ENCODE measurements at places on chromosomes 4 and X. TPM values are rescaled to one million over a fixed set of nuclear protein-coding genes. Genes with fewer than 3 reads are reported as not detected.
A peak's percentile ranks its signal among the peaks of the same experiment; 100 is the strongest.

The SLC35A2 gene
- total RNA-seq = 5.6 TPM

DNA sequence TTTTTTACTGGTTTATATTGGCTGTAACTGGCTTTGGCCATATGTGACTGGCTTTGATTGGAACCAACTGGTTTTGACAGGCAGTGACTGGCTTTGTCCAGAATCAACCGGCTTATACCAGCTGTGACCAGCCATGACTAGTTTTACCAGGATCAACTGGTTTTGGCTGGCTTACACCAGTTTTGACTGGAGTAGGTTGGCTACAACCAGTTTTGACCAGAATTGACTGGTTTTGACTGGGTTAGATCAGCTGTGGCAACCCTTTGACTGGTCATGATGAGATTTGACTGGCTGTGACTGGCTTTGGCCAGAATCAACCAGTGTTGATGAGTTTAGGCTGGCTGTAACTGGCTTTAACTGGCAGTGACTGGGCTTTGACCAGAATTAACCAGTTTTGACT is 169.2 kb upstream of the AMOT start:
- DNase-seq = no peak

DNA sequence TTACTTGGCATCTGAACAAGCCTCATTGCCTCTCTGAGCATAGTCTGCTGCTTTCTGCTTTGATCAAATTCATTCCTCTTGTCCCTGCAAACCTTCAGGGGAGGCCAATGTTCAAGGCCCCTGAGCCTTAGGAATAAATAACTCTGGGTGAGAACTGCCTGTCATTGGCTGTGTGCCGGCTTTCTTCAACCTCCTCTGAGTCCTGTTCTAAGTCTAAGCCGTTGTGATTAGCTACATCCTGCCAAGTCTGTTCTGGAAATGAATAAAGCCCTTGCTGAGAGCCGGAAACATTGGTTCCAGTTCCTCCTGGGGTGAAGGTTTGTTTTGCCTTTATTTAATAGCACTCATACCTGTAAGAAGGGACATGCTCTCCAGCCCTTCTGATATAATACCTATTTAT is 13.8 kb downstream of the RNF4 start:
- peak; percentile 79 for DNase-seq

- no peak for DNase-seq
These were observed 178.2 kb downstream of the HS3ST1 start for GRCh38 chr4:11250510-11250909.

DNA sequence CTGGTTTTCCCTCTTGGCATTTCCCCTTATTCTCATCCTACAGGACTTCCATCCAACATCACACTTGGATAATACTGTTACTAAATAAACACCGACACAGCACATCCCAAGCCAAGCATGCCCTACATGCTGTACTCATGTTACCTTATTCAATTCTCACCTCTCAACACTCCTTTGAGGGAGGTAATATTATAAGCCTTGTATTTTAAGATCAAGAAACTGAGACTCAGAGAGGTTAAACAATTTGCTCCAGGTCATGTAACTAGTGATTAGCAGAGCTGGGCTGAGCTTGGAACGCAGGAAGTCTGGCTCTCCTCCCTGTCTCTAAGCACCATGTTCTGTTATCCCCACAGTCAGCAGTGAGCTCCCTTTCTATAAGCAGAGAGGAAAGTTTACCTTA is 333.6 kb upstream of the IGFBP7 start:
- DNase-seq = no peak

DNA sequence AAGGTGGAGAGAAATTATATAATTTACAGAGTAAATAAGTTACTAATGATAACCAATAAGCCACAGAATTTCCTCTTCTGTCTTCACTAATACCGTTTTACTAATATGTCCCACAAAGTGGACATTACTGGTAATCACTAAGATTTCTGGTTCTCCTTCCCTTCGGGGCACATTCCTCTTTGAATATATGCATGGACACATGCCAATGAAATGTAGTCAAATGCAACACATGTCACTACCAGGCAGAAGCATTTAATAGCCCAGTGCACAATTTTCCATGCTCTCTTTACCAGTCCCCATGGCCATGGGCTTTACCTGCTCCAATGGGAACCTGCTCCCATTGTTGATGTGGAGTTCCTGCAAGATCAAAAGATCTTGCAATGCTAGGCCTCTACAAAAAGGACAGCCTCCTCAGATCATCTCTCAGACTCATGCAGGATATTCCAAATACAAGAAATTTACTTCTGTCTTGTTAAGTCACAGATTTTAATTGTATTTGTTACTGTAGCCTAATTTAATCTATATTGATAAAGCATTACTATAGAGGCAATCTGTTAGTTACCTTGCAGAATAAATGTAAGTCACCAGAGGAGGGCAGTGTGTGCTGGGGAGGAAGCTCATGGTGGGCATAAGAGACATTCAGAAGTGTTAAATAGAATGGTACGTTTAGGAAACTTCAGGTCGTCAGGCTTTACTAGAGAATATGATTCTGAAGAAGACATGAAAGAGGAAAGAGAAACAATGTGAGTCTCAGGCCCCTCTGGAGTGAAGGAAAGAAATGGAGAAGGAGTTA is 37.1 kb upstream of the INPP4B start:
- peak; percentile 2 for DNase-seq

DNA sequence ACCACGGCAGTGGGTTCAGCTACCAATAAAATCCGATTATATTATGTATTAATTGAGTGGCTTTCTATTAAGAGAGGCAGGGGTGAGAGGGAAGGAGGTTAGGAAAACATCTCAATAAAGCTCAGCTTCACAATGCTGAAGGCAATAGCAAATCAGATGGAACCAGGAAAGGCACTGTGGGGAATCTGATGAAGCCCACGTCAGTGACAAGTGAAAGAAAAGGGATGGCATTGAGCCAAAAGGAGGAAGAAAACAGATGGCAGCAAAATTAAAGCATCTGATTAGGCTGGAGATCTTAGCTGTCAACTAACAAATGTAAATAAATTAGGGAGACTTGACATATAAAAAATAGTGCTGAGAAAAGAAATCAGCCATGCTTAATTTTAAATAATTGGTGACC is 180.9 kb downstream of the RASL11B start:
- DNase-seq = no peak

GRCh38 chrX:42857766-42858165 is 79.8 kb upstream of the PPP1R2C start:
- no peak for DNase-seq

DNA sequence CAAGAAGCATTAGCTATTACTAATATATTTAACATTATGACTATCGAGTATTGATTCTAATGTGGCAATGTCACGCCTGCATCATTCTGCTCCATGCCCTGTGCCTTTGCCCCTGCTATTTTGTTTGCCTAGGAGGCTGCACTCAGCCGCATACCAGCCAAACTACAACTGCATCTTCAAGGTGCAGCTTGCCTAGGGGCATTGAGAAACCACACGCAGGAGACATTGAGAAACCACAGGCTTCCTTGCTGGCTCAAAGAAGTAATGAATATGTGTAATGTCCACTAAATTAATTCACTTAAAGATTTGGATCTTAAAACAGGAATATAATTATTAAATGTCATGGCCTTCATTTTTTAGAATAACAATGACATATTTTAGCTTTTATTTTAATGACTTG is 683.6 kb upstream of the TENM3 start:
- DNase-seq = no peak

The DDX53 gene
- total RNA-seq = not detected

DNA sequence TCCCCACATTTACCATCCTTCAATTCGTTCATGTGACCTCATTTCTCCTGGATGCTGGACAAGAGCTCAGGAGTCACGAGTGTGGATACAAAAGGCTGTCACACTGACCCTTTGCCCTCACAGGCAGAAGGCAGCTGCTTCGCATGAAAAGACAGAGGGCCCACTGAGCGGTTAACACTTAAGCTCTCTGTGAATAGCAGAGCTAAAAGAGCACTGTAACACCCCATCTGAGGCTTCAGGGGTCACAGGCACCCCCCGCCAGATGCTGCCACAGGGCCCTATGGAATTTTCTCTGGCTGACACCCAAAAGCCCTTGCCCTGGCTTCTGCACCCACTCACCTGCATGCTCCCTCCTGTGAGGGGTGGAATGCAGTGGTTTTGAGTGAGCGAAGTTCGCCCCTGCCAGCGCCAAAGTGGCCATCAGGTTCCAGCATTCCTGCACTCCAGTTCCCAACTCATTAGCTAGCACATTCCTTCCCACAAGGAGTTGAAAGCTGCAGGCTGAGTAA is 360.9 kb downstream of the PPP3CA start:
- no peak for DNase-seq

- no peak for DNase-seq
These were observed 96.1 kb upstream of the FAM9B start for GRCh38 chrX:9130031-9130430.

GRCh38 chr4:105605493-105605892 is 53.1 kb downstream of the ARHGEF38 start:
- DNase-seq = peak; percentile 48

GRCh38 chrX:35622601-35623000 is 175.5 kb upstream of the MAGEB16 start:
- no peak for DNase-seq

The PROM1 gene
- under 0.01 TPM for total RNA-seq

DNA sequence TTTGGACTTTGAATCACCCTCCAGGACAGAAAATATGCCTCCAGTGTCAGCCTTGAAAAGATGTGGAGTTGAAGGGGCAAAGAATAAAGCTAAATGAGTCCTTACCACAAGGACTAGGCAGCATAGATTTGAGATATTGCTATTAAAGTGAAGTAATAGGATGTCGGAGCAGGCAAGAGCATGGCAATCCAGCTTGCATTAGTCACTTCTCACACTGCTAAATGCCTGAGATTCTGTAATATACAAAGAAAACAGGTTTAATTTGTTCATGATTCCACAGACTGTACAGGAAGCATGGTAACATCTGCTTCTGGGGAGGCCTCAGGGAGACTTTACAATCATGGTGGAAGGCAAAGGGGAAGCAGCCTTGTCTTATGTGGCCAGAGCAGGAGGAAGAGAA is 109.8 kb upstream of the PCDH7 start:
- DNase-seq = peak; percentile 19

The CFAP47 gene
- total RNA-seq = not detected

GRCh38 chr4:26900765-26901164 is 40.1 kb downstream of the STIM2 start:
- no peak for DNase-seq

- DNase-seq = no peak
These were observed 195.1 kb upstream of the ATP6AP2 start for GRCh38 chrX:40385682-40386081.

DNA sequence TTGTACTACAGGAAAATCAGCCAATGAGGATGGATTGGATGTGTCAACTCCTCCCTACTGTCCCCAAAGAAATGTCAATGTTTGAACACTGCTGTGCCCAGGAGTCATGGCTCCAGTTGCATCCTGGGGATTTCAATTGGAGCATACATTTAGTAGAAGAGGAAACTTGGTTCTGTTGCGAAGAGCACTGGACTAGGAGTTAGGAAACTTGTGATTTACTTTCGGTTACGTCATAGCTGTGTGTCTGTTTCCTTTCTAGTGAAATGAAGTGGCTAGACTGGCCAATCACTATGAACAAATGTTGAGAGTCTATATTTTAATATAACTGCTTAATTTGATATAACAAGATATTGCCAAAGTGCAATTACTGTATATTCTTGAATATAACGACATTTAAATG is 35.2 kb downstream of the ARL9 start:
- DNase-seq = no peak

DNA sequence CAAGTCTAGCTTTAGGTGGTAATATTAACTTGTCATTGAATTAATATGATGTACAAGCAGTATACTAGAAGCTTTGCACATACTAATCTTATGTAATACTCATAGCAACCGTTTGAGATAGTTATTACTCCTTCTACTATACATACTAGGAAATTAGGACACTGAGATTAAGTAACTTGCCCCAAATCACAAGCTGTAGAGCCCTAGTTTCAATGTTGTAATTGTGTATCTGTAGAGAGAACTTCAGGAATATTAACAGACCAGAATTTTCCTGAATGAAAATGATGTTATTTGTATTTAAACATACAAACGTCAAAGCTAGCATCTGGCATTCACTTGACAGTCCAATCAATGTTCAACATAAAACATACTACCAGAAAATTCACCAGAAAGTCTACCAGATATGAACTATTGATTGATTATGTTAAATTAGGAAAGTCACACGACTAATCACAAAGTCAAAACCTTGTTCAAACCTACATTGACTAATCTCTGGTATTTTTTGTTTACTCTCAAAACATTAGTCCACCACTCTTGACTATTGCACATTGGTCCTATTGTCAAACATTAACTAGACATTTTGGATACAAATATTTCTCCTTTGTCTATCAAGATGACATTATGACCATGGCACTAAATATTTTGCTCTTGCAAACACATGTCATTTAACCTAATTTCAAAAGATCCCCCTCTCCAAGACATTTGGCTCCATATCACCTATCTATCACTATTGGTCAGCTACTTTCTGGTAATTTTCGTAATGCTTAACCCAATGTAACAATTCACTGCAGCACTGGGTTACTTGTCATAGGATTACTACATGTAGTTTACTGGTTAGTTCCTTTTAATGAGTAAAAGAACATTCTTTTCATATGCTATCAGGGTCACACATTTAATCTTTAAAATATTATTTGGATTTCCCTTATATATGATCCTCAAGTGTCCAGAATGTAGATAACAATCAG is 100.7 kb downstream of the GPC3 start:
- no peak for DNase-seq

DNA sequence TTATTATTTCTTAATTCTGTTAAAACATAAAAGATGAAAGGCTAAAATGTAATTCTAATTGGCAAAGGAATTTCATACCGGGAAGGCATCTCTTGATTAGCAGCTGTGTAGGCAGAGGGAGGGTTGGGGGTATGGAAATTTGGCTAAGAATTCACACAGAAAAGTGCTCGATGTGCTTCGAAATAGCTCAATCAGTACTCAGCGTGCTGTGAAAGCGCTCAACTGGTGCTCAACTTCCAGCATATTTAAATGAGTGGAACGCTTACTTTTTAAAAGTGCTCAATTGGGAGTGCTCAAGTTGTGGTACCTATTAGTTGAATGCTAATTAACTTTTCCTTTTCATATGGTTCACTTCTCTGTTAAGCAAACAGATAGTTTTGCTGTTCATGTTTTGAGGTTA is 695.9 kb upstream of the ATOH1 start:
- no peak for DNase-seq

GRCh38 chrX:12777670-12778069 is 13.5 kb upstream of the PRPS2 start:
- no peak for DNase-seq

The MAGED4B gene
- 23.8 TPM for total RNA-seq

The AMTN gene
- not detected for total RNA-seq

The NCAPG gene
- total RNA-seq = 60.1 TPM

DNA sequence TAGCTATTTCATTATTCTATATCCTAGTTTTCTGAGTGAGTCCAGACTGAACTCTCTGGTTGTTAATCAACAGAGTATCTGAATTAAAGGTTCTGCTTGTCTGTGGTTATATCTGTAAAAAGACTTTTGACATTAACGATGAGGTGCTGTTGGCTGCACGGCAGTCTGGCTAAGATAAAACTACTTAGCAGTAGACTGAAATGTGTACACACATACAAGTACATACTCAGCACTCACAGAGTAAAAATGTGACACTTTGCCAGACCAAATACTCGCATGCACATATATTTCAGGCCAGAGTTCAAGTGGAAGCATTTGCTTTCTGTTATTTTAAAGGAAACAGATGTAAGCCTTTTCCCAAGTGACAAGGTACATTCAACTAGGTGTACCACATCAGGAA is 80.5 kb downstream of the PRDM5 start:
- peak; percentile 64 for DNase-seq

GRCh38 chrX:107213477-107213876 is 7.1 kb downstream of the DNAAF6 start:
- no peak for DNase-seq

The KIAA1210 gene
- total RNA-seq = not detected

GRCh38 chrX:9222299-9222698 is 188.4 kb upstream of the FAM9B start:
- DNase-seq = no peak
